Thoracic aorta (tissue), 2 donors: ENCODE measurements at places on chromosomes 7 and 10.

DNA sequence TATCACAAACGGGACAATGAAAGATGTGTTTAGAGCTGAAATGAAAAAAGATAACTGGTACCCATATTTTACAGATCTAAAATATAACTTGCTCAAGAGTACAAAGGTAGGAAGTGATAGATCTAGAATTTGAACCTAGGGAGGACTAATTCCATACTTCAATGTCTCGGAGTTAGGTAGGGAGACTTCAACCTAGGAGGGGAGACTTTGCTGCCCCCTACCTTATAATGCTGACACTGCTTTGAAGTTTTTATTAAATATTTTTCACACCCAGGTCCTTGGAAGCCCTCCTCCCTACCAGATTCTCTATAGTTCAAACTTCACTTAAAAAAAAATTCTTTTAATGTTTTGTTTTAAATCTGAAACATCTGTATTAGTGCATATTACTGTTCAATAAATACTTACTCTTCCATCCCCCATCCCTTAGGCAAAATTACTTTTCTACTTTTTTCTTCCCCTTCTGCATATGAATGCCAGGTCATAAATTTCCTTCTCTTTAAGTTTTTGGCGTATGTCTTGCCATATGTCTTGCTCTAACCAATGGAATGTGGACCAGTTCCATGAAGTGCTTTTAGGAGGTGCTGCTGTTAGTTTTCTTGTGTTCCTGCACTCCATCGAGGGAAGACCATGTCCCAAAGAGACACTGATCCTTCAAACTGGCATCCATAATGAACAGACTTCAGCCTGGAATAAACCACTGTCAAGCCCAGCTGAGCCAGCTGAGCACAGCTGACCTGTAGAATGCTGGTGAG is 57.8 kb downstream of the MICU1 start:
- no peak for DNase-seq

- DNase-seq: no peak
Observed at GRCh38 chr10:52221923-52222322, 92.2 kb upstream of the DKK1 start.

DNA sequence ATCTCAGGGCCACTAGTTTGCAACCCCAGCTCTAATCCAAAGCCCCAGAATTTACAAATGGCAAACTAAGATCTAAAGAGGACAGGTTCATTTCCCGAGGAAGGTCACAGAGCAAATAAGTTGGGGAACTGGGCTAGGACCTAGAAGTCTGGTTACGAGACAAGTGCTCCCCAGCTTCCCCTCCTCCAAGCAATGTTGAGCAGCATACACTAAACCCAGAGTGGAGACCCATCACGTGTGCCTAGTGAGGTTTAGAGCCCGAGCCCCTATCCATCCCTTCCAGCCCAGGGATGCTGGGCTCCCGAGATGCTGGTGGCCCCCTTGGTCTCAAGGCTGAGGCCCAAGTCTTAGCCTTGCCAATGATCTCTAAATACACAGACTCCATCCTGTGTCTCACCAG is 209.5 kb upstream of the ZMIZ1 start:
- no peak for DNase-seq

DNA sequence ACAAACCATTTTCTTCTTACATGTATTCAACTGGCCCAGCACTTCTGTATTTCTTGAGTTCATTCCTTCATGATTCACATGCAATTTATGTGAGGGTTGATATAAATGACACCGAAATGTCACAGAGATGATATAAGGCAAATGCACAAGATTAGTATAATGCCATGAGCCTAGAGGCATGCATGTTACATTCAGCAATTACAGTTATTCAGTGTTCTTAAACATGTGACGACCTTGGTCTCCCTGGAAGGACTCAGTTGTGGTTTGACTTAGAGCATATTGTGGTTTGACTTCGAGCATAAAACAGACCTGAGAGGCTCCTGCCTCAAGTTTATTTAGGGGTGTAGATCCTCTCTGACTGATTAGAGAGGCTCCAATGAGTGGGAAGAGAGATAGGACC is 752.1 kb upstream of the POM121L12 start:
- DNase-seq: no peak

DNA sequence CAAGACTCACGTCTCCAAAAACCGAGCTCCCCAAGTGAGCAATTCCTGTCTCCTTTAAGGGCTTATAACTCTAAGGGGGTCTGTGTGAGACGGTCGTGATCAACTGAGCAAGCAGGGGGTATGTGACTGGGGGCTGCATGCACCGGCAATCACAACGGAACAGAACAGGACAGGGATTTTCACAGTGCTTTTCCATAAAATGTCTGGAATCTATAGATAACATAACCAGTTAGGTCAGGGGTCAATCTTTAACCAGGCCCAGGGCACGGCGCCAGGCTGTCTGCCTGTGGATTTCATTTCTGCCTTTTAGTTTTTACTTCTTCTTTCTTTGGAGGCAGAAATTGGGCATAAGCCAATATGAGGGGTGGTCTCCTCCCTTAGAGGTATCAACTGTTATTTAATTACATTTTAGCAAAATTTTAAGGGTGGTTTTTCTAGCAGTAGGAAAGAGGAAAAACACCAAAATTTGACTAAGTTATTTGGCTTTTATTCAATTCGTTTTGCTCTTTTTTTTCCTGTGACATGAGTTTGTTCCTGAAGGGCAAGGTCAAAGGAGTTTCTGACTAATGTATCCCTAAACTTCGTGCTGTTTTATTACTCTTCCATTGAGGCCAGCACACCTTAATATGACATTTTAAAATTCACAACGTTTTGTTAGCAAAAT is 121.4 kb upstream of the SEC61G start:
- no peak for DNase-seq

DNA sequence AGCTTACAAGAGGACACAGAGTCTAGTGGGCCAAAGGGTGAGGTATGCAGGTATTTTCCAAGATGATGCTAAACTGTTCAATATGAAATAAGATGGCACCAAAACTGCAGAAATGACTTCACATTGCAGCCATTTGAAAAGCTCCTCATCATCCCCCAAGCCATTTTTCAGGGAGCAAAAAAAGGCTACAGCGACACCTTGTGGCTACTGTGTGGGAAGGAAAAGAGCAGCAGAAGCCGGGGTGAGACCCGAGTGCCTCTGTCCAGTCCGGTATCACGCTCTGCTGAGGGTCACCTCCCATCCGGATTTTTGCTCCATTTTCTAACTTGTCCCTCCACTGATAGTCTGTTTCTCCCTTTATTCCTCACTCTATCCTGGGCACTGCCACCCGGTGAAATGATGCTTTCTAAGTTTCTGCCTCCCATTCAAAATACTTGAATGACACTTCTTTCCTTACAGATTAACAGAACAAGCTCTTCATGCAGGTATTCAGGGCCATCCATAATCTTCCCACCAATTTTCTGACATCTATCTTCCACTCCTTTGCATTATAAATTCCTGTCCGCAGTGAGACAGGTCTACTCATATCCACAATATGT is 220.2 kb downstream of the DGKI start:
- DNase-seq: no peak

DNA sequence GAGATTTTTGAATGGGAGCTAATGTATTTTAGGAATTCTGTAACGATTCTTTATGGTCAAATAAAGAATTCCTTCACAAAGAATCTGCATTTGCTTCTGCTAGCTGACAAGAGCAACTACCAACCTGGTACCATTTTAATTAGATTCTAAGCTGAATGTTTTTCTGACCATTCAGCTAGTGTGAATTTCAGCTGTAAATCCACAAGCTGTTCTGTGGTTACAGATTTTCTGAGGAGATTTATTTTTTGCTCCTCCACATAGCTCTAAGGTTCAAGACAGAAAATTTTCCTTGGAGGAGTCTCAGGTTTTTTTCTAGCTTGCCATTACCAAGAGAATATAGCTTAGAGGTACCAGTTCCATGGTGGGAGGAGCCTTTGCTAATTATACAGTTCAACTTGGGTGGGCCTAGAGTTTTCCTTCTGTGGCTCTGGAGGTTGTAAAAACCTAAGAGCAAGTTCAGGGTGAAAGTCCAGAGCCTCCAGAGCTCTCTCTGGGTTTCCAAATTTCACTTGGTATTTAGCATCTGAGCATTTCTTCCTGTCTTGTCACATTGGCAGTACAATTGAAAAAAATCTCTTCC is 120.1 kb downstream of the JAZF1 start:
- no peak for DNase-seq

- DNase-seq: no peak
Observed at GRCh38 chr10:20091698-20092097, 275.5 kb downstream of the PLXDC2 start.

- no peak for DNase-seq
Observed at GRCh38 chr10:72746426-72747363, 54.8 kb downstream of the MCU start.

GRCh38 chr7:28062197-28062991 is 118.2 kb downstream of the JAZF1 start:
- no peak for DNase-seq

- DNase-seq: no peak
Observed at GRCh38 chr7:134866617-134867016, 87.2 kb downstream of the CALD1 start.

- no peak for DNase-seq
Observed at GRCh38 chr10:77289790-77290189, 347.8 kb downstream of the KCNMA1 start.

GRCh38 chr10:129253865-129254179 is 213.2 kb upstream of the MGMT start:
- DNase-seq: no peak

DNA sequence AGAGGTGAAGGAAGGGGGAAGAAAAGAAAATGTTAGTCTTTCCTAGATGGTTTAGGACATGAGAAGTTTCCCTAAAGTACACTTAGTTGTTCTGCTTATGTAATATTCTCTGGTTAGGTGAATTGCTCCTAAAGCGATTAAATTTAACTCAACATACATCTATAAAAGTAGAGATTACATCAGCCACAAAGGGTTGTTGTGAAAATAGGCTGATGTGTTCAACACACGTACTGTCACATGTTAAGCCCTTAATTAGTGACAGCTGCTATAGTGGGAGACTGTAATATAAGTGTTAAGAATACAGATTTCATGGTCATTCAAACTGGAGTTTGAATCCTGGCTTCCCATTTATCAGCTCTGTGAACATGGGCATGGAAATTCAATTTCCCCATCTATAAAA is 12.8 kb downstream of the HECTD2 start:
- DNase-seq: no peak

GRCh38 chr7:143316492-143316891 is 581 bp downstream of the CLCN1 start:
- DNase-seq: no peak

GRCh38 chr10:22699976-22700375 is 14.4 kb downstream of the PIP4K2A start:
- DNase-seq: no peak

GRCh38 chr7:155941688-155942087 is 129.4 kb upstream of the SHH start:
- DNase-seq: no peak

GRCh38 chr10:91679296-91679695 is 46.4 kb upstream of the PPP1R3C start:
- DNase-seq: no peak

GRCh38 chr10:8417631-8418030 is 363.1 kb downstream of the GATA3 start:
- DNase-seq: no peak

- DNase-seq: no peak
Observed at GRCh38 chr7:22569586-22570321, 69.8 kb upstream of the STEAP1B start.

GRCh38 chr10:61757525-61758397 is 95.0 kb downstream of the CABCOCO1 start:
- DNase-seq: no peak

DNA sequence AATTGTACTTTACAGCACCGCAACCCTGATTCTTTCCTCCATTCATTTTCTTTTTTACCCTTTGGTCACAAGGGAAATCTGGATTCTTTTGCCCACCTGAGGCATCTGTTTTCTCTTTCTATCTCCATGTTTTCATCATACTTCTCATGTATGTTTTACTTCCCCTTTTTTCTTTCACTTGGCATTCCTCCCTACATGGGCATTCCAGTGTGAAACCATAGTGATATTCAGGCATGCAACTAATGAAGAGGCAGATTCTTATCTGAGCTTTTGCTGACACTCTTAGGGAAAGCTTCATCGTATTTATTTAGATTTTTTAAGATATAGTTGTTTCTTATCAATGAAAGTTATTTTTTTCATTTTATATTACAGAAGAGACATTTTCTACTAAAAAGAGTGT is 405.2 kb upstream of the TEX47 start:
- no peak for DNase-seq

DNA sequence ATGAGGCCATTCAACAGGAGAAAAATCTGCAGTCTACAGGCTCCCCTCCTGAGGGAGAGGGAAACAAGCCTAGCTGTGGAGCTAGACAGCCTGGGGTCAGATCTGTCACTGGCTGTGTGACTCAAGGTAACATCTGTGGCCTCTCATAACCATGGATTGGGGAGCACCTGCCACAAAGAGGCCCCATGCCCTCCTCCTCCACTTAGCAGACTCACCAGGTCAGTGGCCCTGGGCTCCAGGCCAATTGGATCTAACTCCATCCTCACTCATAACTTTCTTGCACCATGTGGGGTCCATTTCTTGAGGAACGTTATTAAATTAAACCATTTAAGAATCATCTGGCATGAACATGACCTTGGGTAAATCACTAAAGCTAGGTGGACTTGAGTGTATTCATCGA is 1.8 kb downstream of the GDF10 start:
- DNase-seq: no peak

DNA sequence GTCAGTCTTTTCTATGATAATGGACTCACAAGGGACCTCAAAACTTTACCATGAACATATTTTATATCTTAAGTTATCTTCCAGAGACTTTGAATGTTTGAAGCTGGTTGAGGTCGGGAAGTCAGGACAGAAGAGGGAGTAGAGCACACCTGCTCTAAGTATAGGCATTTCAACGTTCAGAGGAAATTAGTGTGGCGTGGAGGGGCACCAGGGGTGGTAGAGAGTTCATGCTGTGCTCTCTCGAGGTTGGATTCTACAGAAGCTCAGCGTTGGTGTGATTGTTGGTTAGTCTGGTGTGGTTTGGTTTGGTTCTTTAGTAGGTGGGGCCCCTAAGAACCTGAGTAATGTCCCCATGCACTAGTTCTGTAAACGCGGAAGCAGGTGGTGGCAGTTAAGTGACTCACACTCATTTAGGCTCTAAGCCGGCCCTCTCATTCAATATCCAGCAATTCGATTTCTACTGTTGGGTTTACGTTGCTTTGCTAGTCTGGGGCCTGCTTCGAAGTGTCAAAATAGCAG is 19.8 kb downstream of the CNTNAP2 start:
- no peak for DNase-seq

DNA sequence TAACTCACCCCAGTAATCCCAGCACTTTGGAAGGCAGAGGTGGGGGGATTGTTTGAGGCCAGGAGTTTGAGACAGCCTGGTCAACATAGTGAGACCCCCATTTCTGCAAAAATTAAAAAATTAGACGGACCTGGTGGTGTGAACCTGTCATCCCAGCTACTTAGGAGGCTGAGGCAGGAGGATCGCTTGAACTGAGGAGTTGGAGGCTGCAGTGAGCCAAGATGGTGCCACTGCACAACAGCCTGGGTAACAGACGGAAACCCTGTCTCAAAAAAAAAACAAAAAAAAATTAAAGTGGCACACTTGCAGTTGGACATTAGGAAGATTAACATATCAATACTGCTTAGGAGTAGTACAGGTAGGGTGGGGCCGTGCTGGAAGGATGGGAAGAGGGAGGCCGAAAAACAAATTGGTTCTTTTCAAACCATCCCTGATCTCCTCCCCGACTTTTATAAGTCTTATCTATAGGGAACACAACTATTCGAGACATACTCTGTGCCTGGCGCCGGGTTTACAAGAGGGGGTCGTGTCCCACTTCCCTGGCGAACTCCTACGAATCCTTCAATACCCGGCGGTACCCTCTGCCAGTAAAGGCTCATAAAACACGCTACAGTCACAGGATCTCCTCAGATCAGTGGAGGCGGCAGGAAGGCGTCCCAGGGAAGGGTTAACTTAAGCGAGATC is 628 bp downstream of the TAF6 start:
- no peak for DNase-seq
